ENCODE measurements at places on chromosomes 13 and 19.

DNA sequence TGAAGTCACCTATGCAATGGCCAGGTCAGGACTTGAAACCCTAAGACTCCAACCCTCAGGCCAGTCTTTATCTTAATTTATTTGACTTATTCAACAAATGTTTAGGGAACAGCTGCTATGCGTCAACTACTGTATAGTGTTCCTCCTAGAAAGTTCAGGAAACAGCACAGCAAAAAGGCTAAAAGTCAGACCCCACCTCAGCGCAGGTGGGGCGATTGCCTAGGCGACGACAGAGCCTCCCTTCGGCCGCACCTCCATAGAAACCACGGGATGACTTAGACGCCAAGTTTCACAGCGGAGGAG lies 502 bp downstream of the VRK3 start:
- no peak for DNase-seq

GRCh38 chr13:35014606-35015213 lies 72.6 kb downstream of the NBEA start:
- no peak for DNase-seq

GRCh38 chr13:110343241-110343865 lies 36.3 kb downstream of the COL4A2 start:
- DNase-seq = no peak

DNA sequence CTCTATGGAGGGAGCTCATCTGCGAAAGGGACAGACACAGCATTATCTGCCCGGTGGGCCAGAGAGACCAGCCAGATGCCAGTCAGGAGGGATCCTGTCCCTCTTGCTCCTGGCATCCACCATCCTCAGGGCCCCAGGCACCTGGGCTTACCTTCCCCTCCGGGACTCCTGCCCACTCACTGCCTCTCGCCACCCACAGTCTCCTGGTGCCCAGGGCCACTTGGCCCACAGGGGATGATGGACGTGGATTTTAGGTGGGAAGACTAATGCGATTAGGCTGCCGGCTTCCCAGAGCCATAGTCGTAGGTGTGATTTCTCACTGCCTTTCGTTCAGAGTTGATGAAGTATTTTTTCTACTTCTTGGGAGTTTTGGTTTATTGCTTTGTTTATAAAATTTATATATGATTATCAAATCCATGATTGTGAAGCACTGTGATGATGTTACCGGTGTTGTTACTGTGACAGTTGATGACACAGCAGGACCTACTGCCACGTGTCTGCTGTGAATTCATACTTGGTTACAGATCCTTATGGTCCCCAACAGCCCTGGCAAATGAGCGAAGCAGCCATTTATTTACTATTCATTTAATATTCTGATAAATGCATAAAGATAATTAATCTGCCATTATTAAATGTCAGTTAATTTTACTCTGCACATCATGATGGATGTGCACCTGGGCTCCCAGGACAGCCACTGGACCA lies 14.5 kb upstream of the CHAMP1 start:
- DNase-seq = no peak

GRCh38 chr13:40175639-40176038 lies 490.8 kb downstream of the FOXO1 start:
- no peak for DNase-seq

DNA sequence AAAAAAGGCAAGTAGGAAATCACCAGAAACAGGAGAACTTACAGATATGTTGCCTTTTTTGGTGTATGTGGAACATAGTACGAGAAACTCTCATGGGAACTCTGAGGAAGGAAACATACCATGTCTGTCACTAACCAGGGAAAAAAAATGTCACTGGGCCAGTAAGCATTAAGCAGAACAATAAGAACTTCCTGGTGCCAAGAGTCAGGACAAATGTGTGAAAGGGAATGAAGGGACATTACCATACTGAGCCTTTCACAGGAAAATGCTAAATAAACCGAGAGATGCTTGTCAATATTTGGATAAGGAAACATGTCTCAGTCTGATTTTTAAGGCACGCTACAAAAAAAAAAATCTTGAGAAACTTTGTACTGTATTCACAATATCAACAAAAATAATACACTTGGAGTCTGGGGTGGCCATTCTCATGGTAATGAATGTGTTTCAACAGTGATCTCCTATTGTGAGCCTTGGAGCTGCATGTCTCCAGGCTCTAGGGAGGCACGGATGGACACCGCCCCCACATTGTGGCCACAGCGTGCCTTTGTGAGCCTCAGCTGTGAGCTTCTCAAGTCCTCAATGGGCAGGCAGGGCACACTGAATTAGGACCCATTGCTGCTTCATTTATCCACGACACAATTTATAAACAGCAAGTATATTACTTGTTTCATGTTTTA lies 113.0 kb upstream of the ARGLU1 start:
- DNase-seq = no peak

DNA sequence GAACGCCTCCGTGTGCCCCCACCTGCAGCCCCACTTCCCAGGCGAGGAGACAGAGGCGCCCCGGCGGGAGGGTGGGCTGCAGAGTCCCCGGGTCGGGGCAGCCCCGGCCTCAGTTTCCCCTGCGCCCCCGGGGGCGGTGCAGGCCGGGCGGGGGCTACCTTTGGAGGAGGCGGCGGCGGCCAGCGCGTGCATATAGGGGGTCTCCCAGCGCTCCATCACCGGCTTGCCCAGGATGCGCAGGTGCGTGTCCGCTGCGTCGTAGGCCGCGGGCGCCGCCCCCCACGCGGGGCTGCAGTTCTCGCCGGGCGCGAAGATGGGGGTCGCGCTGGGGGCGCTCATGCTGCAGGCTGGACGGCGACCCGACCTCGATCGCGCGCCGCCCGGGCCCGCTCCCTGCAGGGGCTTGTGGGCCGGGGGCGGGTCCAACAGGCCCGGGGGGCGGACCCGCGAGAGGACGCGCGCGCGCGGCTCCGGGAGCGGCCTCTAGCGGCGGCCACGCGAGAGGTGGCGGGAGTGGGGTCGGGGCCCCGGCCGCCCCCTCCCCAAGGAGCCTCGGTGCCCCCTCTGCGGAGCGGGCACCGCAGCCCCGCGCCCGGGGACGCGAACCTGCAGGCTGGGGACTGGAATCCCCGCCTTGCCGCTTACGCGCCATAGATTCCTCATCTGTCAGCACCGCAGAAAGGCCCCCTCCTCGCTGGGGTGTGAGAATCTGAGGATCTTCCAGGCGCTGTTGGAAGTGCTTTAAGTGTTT lies at the start of gene GAMT:
Gene GAMT, minus strand, starts transcription at position 405 of the 751 bp plus-strand sequence. Its CDS starts 66 bp downstream, at position 339.
- DNase-seq = peak; percentile 49

- DNase-seq = no peak
Measured at GRCh38 chr19:29285187-29285687, 72.3 kb upstream of the UQCRFS1 start.

DNA sequence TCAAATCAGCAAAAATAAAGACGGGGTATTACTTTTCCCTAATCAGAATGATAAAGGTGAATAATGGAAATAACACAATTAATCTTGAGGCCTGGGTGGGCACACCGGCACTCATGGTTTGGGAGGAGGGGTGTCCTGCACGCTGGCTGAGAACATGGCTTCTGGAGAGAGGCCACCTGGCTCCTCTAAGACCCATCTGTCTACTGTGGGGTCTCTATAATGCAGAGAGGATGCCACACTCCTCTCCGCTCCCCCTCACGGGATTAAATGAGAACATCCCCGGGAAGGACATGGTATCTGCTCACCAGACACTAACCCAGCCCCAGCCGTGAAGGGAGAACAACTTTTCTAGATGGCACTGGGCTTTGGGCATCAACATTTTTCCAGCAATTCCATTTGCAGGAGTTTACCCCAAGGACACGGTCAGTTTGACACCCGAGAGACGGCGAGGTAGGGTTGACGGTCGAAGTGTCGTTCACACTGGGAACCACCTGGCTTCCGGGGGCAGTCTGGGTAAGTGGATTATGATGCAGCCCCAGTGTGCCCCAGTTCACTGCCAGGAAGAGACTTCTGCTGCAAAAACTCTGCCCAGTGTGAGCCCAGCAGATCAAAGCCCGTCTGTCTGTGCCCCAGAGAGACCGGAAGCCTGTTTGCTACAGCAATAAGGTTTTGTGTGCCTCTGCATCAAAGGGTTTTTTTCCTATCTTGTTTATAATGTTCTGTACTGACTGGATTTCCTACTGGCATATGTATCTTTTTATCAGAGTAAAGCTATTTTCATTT lies 56.6 kb downstream of the CEBPG start:
- no peak for DNase-seq

DNA sequence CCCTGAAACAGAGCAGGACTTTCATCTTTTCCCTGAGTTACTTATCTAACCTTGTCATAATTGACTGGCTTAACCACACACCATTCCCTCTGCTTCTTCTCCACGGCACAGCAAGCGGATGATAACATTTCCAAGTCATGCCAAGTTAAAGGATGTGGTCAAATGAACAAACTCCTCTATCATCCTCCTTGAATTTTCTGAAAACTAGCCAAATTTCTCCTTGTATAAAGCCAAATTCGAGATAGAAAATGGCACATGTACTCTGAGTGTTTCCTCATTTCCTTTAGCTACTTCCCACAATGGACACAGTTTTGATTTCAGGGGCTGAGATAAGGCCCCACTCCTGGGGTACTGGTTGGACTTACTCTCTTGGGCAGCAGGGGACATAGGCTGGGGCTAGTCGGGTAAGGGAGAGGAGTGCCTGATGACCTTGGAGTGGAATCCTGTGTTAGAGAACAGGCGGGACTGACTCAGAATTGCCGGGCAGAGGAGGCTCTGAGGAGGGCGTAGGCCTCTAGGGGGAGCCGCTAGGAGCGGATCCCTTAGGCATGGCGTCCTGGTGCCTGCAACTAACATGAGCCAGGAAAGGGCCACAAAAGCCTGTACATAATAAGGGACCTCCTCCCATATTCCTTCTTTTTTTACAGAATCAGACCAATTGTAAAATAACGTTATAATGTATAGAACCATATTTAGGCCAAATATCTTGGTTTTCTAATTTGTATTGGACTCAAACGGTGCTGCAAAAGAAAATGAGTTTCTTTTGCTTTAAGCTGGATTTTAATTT lies 20.3 kb upstream of the TMTC4 start:
- no peak for DNase-seq

GRCh38 chr19:5172859-5173630 lies 167.6 kb downstream of the PTPRS start:
- DNase-seq = no peak

DNA sequence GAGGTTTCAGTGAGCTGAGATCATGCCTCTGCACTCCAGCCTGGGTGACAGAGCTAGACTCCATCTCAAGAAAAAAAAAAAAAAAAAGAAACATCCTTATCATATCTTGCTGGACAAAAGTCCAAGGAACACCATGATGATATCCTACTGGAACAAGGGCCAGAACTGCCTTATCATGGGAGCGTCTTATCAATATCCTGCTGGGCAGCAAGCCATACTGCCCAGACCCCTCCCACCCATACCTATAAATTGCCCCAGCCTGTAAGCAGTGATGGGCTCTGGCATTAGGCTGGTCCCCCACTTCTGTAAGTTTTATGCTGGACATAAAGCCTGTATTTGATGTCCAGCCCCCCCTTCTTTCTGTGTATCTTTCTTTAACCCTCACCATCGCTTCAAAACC lies 14.7 kb upstream of the FBXO27 start:
- no peak for DNase-seq

DNA sequence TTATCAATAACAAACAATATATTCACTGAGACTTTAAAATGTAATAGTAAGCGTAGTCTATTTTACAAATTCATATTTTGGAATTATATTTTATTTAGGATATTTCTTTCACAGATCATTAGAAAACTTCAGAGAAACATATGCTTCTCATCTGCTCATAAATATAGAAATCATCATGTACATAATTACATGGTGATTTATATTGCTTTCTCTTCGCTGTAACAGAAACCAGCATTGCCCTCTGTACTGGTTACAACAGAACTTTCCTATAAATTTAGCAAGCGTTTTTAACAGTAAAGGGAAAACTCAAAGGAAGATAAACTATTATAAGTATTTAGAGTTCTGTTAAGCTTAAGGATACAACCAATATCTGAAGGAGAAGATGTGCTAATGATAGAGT lies 672.8 kb downstream of the PCDH9 start:
- no peak for DNase-seq

DNA sequence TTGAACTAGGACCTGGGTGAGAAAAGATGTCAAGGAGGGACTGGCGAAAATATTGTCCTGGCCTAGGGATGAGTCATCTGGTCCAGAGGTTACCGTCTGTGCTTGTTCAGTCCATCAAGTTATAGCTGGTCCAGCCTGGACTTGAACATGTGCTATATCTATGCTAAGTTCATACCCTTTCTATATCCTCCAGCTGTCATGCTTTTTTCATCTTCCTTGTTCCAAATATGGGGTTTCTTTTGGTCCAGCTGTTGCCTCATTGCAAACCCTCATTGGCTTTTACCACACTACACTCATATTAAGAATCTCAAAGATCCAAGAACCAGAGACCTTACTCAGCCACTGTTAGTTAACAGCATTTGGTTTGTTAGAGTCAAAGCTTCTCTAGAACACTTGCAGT lies 19.1 kb upstream of the KLF12 start:
- DNase-seq = no peak

GRCh38 chr19:38451629-38452028 lies 18.1 kb downstream of the RYR1 start:
- no peak for DNase-seq

DNA sequence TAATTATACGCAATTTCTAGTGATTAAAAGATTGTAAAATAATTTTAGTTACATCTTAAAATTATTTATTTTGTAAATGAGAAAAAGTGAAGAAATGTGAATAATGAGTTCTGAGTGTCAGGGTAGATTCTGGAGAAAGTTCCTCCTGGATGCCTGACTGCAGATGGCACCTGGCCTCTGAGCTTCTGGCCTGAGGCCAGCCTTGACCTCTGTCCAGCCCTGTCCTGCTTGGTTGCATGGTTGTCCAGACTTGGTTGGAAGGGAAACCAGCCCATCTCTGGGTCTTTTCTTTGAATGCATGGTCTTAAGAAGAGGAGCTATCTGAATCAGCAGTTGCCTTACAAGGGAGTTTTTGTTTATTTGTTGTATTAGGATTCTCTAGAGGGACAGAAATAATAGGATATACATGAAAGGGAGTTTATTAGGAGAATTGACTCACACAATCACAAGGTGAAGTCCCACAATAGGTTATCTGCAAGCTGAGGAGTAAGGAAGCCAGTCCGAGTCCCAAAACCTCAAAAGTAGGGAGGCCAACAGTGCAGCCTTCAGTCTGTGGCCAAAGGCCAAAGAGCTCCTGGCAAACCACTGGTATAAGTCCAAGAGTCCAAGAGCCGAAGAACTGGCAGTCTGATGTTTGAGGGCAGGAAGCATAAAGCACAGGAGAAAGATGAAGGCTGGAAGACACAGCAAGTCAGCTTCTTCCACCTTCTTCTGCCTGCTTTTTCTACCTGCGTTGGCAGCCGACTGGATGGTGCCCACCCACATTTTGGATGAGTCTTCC lies 385.8 kb downstream of the ZNF536 start:
- DNase-seq = no peak

Data from stimulated activated CD8-positive, alpha-beta memory T cell treated with anti-CD3 and anti-CD28 coated beads, Interleukin-2, amount 100 ng/mL, for 48 hours (primary cell).